ENCODE measurements at places on chromosomes 6 and 20. TPM values are rescaled to one million over a fixed set of nuclear protein-coding genes. Genes with fewer than 3 reads are reported as not detected.

CTCFL gene
- 0.27 TPM for total RNA-seq

TP53TG5 gene
- not detected for total RNA-seq

HLA-DRB5 gene
- total RNA-seq: not detected

GPSM3 gene
- 1.8 TPM for total RNA-seq

HLA-DQB2 gene
- total RNA-seq: not detected

APOBEC2 gene
- total RNA-seq: 31.3 TPM
